ENCODE measurements at places on chromosomes 2 and 18.

- no peak for DNase-seq
Observed at GRCh38 chr18:69494841-69495240, 94.2 kb downstream of the DOK6 start.

GRCh38 chr18:40546875-40547274, 1408.2 kb upstream of the PIK3C3 start:
- no peak for DNase-seq

DNA sequence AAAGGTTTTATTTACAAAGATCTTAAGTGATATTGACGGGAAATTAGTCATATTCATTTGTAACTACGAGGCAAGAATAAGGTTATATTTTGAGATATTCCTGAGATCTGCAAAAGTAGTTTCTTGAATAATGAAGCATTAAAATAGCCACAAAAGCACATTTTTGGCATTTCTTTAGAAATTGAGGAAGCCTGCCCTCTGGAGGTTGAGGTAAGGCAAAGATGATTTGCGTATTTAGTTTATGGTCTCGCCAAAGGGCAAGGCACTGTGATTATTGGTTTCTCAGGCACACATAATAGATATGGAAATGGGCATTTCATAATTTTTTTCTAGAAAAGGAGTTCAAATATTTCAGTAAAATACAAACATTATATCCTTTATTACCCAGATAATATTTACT, 143.7 kb upstream of the RPRM start:
- no peak for DNase-seq

GRCh38 chr18:28409811-28410210, 232.9 kb upstream of the CDH2 start:
- DNase-seq: no peak

DNA sequence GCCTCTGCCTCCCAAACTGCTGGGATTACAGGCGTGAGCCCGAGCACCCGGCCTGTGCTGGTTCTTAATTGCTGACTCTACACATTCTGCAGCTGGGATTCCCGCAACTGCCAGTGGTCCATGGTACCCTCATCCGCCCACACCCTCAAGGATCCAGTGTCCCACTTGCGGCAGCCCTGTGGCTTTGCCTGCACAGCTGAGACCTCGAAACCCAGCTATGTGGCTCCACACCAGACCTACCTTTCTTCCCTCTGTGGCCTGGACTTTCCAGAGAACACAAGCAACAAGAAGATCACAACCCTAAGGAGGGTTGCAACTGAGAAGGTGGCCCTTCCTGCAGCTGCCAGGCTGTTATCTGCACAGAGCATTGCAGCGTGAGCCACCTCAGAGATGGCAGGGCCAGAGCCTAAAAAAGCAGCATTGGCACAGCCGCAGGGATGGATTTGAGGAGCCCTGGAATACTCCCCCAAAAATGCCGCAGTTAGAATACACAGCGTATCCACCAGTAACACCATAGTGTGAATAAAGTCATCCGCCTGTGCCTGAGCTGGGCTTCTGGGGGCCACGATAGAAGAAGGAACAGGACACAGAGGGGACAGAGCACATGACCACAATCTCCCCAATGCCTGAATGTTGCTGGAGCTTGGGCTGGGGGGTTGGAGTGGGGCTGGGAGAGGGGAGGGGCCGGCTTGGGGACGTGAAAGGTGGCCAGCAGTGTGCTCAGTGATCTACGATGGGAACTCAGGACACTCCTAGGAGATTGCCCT, 1.9 kb downstream of the GPR55 start:
- DNase-seq: no peak

GRCh38 chr2:46847185-46847710, 68.4 kb downstream of the MCFD2 start:
- no peak for DNase-seq

- DNase-seq: no peak
Observed at GRCh38 chr18:45715212-45715780, 8.7 kb upstream of the SLC14A1 start.
